ENCODE measurements at places on chromosomes 1 and 21.

DNA sequence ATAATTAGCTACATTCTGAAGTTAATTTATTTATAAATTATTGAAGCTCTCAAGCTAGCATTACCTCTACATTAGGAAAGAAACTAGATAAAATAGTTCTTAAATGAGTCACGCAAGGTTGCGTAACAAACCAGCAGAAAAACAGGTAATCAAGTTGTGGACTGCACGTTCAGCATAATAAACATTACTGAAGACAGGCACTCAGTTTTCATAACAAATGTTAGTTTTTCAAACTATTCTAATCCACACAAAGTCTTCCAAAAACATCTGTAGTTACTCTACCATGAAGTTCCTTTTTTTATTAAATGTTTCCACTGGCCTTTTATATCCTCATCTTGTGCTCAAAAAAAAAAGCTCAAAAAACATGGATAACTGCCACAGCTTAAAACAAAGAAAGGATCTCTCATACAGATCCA lies 1.3 kb downstream of the TOR1AIP2 start:
- no peak for DNase-seq

- DNase-seq: no peak
Measured at GRCh38 chr1:65221638-65222339, 73.8 kb downstream of the AK4 start.

DNA sequence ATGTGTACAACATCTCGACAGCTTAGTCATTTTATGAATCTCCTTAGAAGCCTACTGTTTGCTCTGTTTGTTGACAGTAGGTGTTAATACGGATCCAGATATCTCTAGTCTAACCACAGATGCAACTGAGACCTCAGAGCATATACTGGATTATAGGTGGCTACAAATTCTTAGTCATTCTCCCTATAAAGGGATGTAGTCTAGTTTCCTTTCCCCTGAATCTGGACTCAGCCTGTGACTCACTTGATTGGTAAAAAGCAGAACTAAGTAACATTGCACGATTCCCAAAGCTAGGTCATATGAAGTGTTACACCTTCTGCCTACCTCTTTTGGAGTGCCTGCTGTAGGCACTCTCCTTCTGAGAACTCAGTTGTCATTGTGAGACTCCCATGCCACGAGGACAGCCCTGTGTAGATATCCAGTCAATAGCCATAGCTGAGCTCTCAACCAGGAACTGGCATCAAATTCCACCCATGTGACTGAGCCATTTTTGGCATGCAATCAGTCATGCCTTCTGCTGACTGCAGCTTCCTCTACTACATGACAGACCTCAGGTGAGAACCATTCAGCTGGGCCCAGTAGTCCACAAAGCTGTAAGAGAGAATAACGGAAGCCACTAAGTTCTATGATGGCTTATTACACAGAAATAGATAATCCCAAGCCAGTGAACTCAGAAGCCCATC lies 135.9 kb upstream of the CHRM3 start:
- no peak for DNase-seq

DNA sequence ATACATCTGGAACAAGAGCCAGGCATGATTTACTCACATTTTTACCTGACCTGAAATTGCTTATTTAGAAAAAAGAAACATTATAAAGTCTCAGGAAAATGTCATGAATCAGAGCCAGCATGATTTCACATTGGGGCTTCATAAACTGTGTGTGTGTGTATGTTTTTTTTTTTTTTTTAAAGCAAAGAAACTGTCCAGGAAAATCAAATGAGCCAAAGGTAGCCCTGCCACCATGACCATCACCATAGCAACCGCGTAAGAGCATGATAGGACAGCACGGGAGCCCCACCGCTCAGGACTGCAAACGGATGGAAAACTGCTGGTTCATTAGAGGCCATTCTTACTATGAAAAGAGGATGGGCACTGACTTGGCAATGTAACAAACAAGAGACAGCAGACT lies 139.2 kb downstream of the NTMT2 start:
- no peak for DNase-seq

DNA sequence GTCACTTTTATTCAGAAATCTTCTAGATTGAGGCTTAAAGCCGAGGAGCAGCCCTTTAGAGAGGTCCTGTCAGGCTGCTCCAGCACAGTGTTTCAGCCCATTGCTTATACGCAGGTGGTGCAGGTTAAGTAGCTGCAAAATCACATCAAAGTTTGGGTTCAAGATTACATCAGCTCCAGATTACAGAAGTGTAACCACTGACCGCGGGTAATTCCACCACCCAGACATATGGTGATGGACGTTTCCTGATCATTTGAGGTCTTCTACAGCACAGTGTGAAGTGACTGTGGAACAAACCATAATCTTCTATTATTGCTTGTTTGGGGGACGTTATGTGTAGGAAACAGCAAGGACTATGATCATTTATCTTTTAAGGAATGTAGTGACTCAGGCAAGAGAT lies 11.8 kb downstream of the C1orf115 start:
- no peak for DNase-seq

DNA sequence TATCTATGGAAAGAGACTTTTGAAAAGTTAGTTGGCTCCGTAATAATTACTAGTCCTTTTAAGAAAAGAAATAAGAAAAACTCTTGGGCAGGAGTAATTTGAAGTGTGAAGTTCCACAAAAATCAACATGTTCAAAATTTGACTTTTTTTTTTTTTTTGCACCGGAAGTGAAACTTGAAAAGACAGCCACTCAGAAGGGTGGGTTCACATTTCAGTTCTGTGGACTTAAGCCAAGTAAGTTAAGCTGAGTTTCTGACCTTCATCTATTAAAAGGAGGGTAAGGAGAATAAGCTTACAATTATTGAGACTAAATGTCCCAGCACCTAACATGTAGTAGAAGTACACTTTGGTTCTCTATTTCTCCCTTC lies 11.0 kb downstream of the RO60 start:
- no peak for DNase-seq

DNA sequence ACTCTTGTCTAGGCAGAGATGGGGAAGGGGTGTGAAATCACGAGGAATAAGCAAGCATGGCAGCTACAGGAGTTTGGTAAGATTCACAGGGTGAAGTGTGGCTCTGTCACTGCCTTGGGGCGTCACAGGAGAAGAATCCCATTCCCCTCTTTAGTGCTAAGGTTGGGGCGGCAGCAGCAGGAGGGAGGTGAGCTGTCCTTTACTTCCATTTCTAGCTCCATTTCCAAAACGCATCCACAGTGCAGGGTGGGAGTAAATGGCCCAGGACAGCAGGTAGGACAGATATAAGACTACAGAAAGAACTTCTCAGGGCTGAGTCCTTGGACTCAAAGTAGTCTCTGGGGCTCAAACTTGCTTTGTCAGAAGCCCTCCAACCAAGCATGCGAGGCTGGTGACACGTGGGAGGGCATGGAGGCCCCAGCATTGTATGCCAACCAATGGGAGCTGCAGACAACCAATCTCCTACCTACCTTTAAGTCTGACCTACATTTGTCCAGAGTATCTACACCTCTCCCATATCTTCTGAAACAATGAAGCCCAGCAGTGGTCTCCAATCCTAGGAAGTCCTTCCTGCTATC lies 8.5 kb downstream of the MEF2D start:
- no peak for DNase-seq

GRCh38 chr1:208349694-208350330 lies 105.6 kb upstream of the PLXNA2 start:
- DNase-seq: no peak

GRCh38 chr1:227944931-227945890 lies 2.5 kb downstream of the WNT9A start:
- peak; percentile 0 for DNase-seq

DNA sequence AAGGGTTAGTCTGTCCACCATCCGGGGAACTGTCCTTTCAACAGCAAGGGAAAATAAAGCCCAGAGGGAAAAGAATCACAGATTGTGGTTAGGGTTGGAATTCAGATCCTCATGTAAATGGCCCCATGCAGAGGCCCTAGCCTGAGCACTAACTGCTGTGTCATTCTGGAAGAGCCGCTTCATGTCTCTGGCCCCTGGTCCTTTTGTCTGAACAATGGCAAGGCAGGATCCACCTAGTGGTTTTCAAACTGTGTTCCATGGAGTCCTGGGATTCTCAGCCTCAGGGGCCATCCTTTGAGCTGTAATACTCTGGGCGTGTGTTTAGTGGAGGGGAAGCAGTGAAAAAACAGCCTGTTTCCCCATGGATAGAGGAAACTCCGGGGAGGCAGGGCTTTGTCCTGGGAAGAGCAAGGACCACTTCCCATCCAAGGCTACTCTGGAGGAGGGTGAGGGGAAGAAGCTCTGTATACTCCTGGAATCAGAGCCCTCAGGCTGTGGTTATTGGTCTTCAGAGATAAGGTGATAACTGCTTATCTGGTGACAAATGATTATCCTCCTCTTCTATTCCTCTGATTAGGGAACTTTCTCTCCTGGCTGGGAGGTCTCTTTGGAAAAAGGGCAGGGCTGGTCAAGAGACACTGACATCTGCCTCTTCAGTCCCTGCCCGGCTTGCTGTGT lies 19.2 kb downstream of the PAX7 start:
- DNase-seq: no peak

DNA sequence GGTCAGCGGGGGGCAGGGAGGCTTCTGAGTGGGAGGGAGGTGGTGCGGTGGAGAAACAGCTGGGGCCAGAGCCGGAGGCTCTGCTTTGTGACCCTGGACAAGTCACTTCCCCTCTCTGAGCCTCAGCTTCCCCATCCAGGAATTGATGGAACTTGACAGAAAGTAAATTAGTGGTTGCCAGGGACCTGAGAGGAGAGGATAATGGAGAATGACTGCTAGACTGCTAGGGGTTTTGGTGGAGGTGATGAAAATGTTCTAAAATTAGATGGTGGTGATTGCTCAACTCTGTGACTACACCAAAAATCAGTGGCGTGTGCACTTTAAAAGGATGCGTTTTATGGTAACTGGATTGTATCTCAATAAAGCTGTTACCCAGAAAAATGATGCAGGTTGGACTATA lies 100.9 kb downstream of the ARHGEF10L start:
- no peak for DNase-seq

All from activated CD4-positive, alpha-beta T cell treated with anti-CD3 and anti-CD28 coated beads for 4 hours (primary cell).